COLO829 (cell line): ENCODE measurements at places on chromosomes 2 and 18.

- peak; percentile 50 for DNase-seq
Measured at GRCh38 chr2:235511187-235511661, 17.4 kb downstream of the AGAP1 start.

DNA sequence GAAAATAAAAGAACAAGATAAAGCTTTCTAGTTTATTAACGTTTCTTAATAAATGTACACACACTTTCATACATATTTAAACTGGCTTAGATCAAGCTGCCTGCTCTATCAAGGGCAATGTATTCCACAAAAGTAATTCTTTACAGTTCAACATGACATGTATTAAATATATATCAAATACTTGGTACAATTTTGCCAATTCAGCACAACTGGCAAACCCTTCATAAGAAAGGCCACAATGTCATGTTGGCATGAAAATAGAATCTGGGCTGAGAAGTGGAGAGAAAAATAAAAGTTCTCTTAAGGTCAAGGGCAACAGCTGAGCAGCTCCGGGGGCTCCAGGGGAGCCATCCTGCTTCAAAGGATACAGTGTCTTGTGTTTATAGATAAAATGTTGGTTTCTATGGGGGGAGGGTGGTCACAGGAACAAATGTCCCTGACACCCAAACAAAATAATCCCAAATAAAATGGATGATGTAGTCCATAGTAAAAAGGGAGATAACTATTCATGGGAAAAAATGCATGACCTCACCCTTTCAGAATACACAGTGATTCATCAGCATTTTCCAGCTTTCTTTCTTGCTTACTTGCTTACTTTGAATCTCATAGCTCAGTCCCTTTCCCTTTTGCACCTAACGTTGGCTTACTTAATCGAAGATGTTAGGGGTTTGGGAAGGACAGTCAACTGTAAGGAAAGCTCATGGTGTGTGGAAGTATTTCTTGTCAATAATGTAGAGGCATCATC lies 494.9 kb downstream of the NYAP2 start:
- DNase-seq: no peak

GRCh38 chr2:53006980-53007379 lies 760.6 kb upstream of the CHAC2 start:
- DNase-seq: no peak

DNA sequence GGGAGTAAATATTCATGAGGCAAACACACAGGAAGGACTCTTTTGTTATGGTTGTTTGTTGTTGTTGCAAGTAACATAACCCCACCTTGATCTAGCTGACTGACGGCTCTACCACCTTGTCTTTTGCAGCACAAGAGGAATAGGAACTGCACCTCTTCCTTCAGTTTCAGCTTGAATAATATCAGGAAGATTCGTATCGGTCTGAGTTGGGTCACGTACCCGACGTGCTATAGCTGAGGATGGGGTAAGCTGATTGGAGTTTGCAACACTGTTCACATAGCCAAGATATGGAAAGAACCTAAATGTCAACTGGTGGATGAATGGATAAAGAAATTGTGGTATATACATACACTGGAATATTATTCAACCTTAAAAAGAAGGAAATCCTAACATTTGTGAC lies 14.5 kb upstream of the IL1RN start:
- no peak for DNase-seq

GRCh38 chr18:59617468-59617932 lies 79.7 kb downstream of the CCBE1 start:
- DNase-seq: no peak

DNA sequence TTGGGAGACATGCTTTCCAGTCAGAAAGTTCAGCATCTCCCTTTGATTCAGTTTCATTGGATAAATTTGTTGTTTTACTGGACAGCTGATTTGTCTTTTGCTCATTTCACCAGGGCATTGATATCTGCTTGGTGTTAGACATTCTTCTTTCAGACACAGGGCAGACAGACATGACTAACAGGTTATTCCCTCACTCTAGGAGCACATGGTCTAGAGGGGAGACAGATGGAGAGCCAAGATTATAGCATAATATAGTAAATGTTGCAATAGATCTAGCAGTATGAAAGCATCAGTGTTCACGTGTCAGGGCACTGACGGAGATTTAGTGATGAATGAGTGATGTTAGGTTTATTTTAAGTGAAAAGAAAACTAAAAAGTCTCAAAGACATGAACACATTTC lies 187.0 kb upstream of the CYRIA start:
- DNase-seq: no peak

DNA sequence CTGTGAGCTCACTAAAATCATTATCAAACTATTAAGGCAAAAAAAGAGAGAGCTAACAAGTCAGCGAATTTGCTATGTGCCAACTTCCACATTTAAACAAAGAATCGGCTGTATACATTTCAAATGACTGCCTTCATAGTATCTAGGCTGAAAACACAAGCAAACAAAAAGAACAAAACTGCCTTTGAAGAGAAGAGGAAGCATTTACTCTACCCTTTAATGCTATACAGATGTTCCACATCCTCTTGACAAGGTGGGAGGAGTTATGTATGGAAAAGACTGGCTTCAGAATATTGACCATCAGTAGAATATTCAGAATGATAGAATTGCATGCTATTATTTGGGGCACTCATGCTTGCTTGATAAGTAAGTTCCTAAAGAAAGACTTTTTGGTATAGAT lies 741.7 kb downstream of the PLCL1 start:
- peak; percentile 76 for DNase-seq

DNA sequence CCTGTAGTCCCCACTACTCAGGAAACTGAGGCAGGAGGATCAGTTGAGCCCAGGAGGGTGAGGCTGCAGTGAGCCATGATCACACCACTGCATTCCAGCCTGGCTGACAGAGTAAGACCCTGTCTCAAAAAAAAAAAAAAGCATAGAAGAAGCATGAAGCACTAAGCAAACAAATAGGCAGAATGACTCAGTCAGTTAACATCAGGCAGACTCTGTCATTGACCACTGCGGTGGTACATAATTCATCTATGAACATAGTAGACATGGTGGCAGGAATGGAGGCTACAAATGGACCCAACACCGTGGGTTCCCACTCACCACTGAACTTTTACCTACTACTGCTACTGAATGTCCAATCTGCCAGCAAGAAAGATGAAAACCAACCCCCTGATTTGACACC lies 7.6 kb upstream of the ASXL2 start:
- DNase-seq: no peak

DNA sequence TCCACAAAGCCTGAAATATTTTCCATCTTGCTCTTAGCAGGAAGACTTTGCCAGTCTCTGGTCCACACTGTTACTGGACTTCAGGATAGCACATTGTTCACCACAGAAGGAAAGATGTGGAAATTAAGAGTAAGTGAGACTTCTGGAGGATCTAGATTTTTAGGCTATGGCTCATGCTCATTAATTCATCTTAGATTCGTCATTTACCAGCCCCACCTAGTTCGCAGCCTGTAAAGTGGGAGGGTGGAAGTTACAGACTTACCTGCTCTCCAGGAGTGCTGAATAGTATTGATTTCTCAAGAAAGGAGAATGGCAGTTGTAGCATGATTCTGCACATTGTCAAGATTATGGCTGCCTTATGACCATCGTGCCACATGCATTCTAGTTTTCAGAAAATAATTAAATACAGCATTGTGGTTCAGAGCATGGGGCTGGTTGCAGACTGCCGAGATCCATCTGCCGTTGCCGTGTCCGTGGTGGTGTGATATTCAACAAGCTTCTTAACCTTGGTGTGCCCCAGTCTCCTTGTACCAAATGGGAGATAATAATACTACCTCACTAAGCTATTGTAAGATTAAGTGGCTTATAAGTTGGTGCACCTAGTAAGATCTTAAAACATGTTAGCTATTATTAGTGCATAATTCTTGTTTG lies 56.8 kb downstream of the RNF144A start:
- no peak for DNase-seq

DNA sequence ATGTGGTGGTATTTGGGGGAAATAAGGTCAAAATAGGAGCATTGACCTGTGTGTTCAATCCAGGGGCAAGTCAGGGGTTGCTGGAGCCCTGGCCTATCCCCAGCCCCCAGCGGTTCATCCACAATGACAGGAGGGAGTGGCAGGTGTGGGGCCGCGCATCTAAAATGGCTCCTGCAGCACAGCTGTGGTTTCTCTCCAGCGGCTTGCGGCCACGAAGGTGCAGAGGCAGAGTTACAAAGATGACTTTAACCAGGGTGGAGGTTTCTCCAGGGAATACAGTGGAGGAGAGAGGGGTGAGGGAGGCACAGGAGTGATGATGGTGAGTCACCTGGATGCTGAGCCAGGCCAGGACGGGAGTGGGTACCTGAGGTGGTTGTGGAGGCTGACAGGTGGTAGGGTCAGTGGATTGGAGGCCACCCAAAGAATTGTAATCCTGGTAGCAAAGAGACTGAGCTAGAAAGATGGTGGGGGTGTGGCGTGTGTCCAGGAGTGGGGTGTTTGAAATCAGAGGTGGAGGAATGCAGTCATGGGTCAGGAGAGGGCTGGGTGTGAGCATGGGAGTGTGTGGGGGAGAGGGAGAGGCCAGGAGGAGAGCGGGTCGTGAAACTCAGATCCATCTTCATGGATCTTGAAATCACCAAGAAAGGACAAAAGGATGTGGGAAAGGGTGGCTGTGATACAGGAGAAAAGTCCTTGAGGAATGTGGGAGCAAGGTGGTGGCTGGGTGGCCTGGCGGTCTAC lies 83.2 kb downstream of the CTIF start:
- no peak for DNase-seq

DNA sequence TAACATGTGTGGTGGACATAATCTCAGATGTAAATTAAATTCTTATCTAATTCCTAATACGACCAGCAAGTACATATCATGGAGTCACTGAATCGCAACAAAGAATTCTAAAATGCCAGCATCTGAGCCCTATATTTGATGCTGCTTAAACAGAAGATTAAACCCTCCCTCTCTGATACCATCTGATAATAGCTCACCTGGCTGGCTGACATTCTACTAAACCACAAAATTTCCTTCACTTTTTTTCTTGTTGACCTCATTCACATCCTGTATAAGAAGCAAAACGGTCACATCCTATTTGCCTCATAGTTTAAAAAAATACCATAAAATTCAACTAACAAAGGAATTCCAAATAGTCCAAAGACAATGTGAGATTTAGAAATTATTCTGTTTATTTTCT lies 371.6 kb upstream of the SLC8A1 start:
- no peak for DNase-seq

GRCh38 chr2:215839816-215840215 lies 173.5 kb downstream of the MREG start:
- no peak for DNase-seq

DNA sequence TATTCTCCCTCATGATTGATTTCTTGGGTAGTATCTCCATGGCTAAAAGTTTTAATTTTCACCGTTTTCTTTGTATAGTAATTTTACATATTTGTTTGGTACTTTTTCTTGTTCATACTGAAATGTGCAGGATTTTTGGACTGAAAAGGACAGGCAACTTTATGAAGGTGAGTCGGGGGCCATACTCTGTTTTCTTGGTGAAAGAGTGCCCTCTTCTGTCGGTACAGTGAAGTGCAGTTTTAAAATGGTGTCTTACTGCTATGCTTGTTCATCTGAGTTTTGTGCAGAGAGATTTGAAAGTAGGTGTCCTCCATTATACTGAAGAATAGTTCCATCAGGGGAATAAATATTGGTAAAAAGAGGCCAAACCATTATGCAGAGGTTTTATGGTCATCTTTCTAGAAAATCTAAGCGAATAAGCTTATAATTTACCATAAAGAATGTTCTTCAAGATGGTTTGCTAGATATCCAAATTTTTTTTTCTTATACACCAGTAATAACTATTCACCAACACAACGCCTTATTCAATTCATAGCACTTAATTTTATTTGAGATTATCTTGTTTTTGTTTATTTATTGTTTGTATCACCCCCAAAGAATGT lies 8.7 kb upstream of the SERPINB13 start:
- DNase-seq: no peak

DNA sequence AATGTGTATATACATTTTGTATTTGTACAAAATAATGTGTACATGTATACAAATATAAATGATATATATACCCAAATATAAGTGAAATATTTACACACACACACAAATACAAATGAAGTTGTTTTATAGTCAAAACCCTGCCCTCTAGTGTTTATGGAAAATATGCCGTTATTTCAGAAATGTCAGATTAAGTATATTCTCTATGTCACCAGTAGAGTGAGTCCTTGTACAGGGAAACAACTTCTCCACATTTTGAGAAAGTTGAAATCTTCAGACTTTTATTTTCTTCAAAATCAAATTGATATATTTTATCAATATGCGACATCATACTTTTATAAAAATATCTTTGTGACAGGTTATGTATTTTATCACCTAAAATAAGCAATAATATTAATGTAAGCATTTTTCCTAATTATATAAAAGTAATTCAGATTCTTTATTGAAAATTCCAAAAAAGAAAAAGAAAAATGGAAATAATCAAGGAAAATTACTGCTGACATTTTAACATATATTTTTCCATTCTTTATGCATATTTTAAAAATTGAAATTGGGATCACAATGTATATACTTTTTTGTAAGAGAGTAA lies 22.4 kb downstream of the ARL6IP6 start:
- peak; percentile 57 for DNase-seq

DNA sequence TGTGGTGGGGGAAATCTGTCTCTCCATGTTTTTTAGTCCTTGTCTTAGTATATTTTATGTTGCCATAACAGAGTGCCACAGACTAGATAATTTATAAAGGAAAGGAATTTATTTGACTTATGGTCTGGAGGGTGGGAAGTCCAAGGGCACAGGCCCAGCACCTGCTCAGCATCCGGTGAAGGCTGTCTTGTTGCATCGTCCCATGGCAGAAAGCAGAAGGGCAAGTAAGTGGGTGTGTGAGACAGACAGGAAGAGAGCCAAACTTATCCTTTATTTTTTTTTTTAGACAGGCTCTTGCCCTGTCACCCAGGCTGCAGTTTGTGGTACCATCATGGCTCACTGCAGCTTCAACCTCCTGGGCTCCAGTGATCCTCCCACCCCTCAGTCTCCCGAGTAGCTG lies 98.1 kb downstream of the HS1BP3 start:
- DNase-seq: no peak
